LHCN-M2 (cell line): ENCODE measurements at places on chromosomes 12 and 14. TPM values are rescaled to one million over a fixed set of nuclear protein-coding genes. Genes with fewer than 3 reads are reported as not detected.
A peak's percentile ranks its signal among the peaks of the same experiment; 100 is the strongest.

The GYS2 gene
- total RNA-seq: 0.06 TPM in 1 of 2 replicates, not detected in the other

- no peak for DNase-seq
These were observed 127.0 kb downstream of the SCAF11 start for GRCh38 chr12:45863332-45863731.

The RD3L gene
- total RNA-seq: not detected in 2 replicates

DNA sequence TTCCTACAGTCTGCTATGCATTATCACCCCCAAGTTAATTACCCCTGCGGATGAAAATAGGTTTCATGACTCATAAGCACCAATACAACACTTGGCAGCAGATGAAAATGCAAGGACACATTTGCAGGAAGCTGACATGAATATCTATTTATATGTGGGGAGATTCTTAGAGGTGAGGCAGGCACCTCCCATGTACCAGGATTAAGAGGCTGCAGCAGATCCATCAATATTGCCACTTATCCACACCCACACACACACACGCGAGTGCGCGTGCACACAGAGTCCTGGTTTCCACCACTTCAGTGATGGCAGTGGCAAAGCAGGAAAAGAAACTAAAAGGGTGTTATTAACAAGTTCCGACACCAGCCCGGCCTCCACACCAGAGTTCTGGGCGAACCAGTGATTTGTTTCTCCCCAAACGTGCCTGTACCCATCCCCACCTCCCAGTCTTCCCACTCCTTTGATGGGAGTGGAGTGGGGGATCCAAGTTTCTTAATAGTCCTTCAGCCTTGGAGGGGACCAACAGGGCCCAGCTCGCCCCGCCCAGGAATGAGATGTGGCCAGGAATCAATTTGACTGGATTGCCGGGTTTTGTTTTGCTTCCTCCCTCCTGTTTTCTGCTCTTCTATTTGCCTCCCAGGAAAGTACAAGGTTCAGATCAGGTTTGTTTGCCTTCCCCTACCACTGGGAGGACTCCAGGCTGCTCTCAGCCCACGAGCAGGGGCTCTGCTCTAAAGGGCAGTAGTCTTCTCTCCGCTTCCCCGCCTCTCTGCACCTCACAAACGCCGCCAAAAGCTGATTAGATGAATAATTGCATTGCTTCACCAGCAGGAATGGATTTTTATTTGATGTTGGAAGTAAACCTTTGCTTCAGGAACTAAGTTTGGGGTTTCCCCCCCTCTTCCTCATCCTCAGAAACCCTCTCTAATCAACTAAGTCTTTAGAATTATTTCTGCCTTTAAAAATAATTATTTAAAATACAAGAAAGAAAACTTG lies 5.2 kb downstream of the IRF2BPL start:
- DNase-seq: no peak

- peak; percentile 58 for DNase-seq
These were observed 264.4 kb downstream of the SYT1 start for GRCh38 chr12:79128956-79129355.

DNA sequence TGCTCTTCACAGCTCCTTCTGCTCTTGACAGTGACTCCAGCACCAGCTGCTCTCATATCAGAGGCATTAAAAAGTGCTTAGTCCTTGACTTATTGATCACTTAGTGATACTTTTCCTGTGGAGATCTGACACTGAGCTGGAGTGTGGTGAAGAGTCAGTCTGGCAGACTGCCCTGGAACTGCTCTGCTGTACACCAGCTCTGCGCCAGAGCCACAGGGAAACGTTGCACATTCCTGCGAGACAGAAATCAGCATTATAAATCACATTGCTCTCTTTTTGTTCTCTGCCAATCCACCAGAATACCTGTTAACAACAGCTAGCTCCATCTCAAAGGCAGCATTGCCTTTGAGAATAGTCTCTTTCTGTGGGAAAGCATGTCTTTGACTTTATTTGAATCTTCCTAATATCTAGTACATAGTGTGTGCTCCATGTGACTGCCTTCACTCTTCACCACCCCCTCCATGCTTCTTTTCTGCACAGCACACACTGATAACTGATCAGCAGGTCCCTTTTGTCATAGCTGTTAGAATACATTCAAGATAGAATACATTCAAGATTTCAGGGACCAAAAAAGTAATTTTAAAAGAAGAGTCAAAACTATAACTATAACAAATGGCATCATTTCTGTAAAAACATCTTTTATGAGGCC lies 48.2 kb upstream of the VSX2 start:
- DNase-seq: no peak

GRCh38 chr12:26750531-26751175 lies 82.3 kb downstream of the ITPR2 start:
- no peak for DNase-seq
